ENCODE measurements at places on chromosomes 1 and 21.

- H3K36me3 ChIP-seq, result no peaks in the 10 kb centered on the region
- no peaks in the 10 kb centered on the region for H3K4me1 ChIP-seq
- no peak overlapping the region for H3K27ac ChIP-seq
- peak; percentile 41 for DNase-seq
Observed at GRCh38 chr1:81760477-81761097, 40.1 kb upstream of the ADGRL2 start.

DNA sequence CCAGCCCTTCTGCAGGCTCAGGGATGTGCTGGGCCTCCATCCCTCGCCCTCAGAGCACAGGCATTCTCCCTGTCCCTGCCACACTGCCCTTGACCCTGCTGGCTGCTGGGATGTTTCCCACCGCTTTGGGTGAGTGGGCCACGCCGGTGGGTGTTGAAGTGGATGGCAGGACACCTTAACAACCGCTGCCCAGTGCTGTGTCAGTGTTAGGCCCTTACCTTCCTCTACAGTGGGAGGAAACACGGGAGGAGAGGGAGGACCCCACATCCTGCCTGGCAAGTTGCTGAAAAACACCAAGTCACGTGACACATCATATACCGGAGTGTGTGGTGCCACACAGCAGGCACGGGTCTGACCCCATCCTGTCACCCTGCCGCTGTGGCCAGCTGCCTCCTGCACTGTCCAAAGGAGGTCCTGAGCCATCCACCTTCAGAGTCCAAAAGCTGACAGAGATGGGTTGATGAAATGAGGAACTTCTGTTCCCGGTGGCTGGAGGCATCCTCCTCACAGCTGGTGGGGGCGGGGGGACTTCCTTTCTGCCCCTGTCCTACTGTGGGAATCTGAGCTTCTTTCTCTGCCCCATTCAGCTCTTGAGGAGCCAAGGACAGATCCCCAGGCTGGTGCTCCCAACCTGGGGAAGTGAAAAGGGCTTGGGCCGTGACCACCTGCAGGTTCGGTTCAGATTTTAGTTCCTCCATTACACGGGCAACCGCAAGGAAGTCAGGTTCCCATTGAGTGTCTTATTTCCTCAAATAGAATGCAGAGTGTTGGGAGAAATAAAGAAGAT is 3.2 kb upstream of the THEMIS2 start:
- no peak overlapping the region for H3K27ac ChIP-seq
- no peak overlapping the region for H3K4me3 ChIP-seq
- DNase-seq, result no peak
- no peaks in the 10 kb centered on the region for H3K36me3 ChIP-seq
- H3K27me3 ChIP-seq, result no peaks in the 10 kb centered on the region
- peaks cover 24% of the 10 kb centered on the region for H3K4me1 ChIP-seq

DNA sequence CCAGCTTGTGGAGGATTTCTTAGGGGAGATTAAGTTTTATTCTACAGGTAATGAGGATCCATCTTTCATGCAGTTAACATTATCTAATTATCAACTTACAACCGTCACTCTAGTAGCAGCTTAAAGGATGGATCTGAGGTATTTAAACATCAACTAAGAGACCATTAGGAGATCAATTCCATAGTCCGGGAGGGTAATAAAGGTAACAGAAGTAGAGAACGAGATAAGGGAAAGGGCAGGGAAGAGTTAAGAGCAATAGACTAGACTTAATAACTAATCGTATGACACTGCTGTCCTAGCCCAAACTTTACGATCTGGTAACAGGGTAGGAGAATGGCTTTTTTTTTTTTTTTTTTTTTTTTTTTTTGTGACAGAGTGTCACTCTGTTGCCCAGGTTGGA is 19.5 kb upstream of the CCDC17 start:
- H3K4me1 ChIP-seq, result no peaks in the 10 kb centered on the region
- H3K36me3 ChIP-seq, result peaks cover 32% of the 10 kb centered on the region
- no peak overlapping the region for H3K27ac ChIP-seq
- H3K27me3 ChIP-seq, result no peaks in the 10 kb centered on the region

- peak; percentile 9 for DNase-seq
- no peak overlapping the region for H3K27ac ChIP-seq
- peaks cover 22% of the 10 kb centered on the region for H3K27me3 ChIP-seq
- H3K4me1 ChIP-seq, result no peaks in the 10 kb centered on the region
- H3K4me3 ChIP-seq, result no peak overlapping the region
- no peaks in the 10 kb centered on the region for H3K36me3 ChIP-seq
Observed at GRCh38 chr1:223670458-223671159, 5.1 kb upstream of the CAPN8 start.

DNA sequence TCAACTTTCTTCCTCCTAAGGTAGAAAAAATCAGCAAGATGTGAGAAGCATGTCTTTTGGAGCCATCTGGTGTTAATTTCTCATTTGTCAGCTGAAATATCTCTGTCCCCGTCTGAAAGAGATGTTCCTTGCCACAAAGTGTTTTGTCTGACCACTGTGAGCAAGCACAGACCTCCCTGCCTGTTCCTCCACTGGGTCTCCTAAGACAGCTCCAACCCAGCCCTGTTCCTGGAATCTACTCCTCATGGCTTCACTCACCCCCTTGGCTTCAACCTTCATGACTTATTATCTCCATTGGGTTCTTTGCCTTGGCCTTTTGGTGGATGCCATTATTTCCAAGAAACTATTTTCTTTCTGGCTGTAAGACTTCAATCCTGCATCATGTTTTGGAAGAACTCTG is 65.7 kb upstream of the CACHD1 start:
- H3K36me3 ChIP-seq, result no peaks in the 10 kb centered on the region
- H3K27ac ChIP-seq, result no peak overlapping the region
- no peaks in the 10 kb centered on the region for H3K4me1 ChIP-seq
- H3K4me3 ChIP-seq, result no peak overlapping the region
- H3K27me3 ChIP-seq, result peaks cover 8% of the 10 kb centered on the region

GRCh38 chr1:184801503-184801902 is 46.8 kb upstream of the EDEM3 start:
- no peaks in the 10 kb centered on the region for H3K27me3 ChIP-seq
- peak; percentile 11 for DNase-seq

DNA sequence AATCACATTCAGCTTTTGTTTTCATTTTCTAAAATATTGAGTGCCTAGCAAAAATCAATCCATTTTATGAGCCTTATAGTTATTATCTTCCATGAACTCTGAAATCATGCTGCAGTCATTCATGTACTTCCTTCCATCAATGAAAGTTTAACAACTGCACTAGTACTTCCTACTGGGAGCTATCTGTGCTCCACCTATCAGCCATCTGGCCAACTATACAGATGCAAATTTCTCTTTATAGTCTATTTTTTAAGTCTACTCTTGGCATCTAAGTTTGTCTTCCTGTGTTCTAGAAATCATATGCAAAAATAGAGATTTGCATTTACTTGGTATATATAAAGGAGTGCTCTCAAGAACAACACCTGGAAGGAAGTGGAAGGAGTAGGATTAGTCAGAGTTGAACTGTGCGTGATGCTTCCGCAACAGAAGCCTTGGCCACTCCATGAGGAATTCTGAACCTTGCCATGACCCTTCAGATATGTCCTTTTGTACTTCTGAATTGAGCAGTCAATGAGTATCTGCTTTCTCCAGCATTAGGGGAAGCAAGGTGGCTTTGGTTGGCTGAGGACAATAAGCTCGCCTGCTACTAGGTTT is 403.2 kb upstream of the ADAMTS5 start:
- no peak for DNase-seq
- H3K4me1 ChIP-seq, result peaks cover 2% of the 10 kb centered on the region
- H3K27ac ChIP-seq, result no peak overlapping the region
- no peak overlapping the region for H3K4me3 ChIP-seq
- H3K27me3 ChIP-seq, result no peaks in the 10 kb centered on the region

GRCh38 chr1:237834461-237834860 is 56.3 kb downstream of the ZP4 start:
- H3K27ac ChIP-seq, result peak overlapping the region; percentile 27
- no peaks in the 10 kb centered on the region for H3K36me3 ChIP-seq
- H3K27me3 ChIP-seq, result no peaks in the 10 kb centered on the region
- H3K4me1 ChIP-seq, result no peaks in the 10 kb centered on the region
- DNase-seq, result no peak

DNA sequence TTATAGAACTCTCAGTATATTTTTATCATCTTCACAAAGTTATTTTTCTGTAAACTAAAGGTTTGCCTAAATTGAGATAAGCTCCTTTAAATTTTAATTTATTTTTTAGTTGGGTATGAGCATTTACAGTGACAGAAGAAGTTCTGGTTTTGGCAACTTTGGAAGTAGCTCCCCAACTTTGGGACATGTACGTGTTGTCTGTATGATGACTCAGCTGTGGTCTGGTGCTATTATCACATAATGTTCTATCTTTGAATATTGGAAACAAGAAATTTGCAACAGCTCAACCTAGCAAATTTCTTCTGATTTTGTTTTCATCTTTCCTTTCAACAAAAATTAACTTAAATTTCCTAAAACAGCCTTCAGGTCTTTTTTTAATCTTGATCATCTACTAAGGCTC is 46.6 kb upstream of the C1orf105 start:
- H3K4me1 ChIP-seq, result no peaks in the 10 kb centered on the region
- H3K27ac ChIP-seq, result no peak overlapping the region
- no peaks in the 10 kb centered on the region for H3K27me3 ChIP-seq
- DNase-seq, result peak; percentile 30
- H3K4me3 ChIP-seq, result no peak overlapping the region

DNA sequence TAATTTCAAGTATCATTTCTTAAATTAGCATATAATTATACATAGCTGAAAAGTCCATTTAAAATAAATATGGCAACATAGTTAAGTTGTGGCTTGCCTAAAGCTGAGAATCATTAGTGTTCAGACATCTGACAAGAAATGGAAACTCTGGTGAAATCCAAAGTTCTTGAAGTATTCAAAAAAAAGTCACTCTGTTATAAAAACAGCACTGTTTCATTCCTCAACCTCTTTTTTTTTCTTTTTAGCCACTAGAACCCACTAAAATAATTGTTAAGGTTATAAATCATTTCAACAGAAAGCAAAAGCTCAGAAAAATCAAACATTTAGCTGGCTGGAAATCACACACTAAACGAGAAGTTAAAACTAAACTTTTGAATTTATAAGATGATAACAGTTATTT is 476.7 kb downstream of the LTN1 start:
- no peaks in the 10 kb centered on the region for H3K27me3 ChIP-seq
- H3K27ac ChIP-seq, result no peak overlapping the region
- no peaks in the 10 kb centered on the region for H3K4me1 ChIP-seq

DNA sequence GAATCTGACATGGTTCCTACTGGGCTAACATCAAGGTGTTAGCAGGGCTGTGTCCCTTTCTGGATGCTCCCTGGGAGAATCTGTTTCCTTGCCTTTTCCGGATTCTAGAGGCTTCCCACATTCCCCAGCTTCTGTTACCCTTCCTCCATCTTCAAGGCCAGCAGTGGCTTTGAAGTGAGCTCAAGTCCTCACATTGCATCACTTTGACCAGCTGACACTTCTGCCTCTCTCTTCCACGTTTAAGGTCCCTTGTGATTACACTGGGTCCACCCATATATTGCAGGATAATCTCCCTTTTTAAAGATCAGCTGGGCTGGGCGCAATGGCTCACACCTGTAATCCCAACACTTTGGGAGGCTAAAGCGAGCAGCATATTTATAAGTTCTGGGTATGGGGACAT is 33.1 kb downstream of the CNST start:
- no peaks in the 10 kb centered on the region for H3K4me1 ChIP-seq
- DNase-seq, result no peak
- H3K4me3 ChIP-seq, result no peak overlapping the region

GRCh38 chr1:58063095-58063494 is 483.4 kb downstream of the OMA1 start:
- no peak overlapping the region for H3K4me3 ChIP-seq
- H3K27ac ChIP-seq, result no peak overlapping the region
- DNase-seq, result no peak
- H3K27me3 ChIP-seq, result no peaks in the 10 kb centered on the region

- no peak for DNase-seq
- no peaks in the 10 kb centered on the region for H3K27me3 ChIP-seq
- no peaks in the 10 kb centered on the region for H3K4me1 ChIP-seq
- no peak overlapping the region for H3K4me3 ChIP-seq
- no peaks in the 10 kb centered on the region for H3K36me3 ChIP-seq
- no peak overlapping the region for H3K27ac ChIP-seq
Observed at GRCh38 chr1:24126018-24126671, 14.2 kb upstream of the MYOM3 start.

GRCh38 chr1:198141668-198142351 is 15.0 kb upstream of the NEK7 start:
- no peak for DNase-seq
- H3K4me1 ChIP-seq, result no peaks in the 10 kb centered on the region
- H3K4me3 ChIP-seq, result no peak overlapping the region
- no peak overlapping the region for H3K27ac ChIP-seq

- no peak overlapping the region for H3K4me3 ChIP-seq
- peaks cover 37% of the 10 kb centered on the region for H3K27me3 ChIP-seq
- no peaks in the 10 kb centered on the region for H3K36me3 ChIP-seq
- DNase-seq, result no peak
Observed at GRCh38 chr21:44375281-44375651, 21.8 kb downstream of the TRPM2 start.

DNA sequence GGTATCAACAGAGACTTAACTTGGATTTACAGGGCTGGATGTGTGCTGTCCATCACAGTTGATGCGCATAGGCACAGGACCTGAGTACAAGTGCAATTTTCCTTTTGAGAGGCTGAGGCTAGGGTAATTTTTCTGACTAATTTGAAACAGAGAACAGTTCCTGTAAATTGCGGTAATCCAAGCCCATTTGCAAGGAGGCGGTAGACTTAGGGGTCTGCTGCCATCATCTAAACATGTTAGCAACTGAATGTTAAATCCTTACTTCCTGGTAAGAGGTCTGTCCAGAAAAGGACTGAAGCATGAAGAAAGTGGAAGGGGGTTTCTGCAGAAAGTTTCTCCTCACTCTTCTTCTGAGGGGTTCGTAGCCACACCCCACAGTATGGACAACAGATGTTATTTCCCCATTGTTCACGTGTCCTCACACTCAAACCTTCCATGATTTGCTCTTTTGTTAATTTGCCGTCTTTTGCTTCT is 23.7 kb upstream of the C1orf198 start:
- no peak overlapping the region for H3K4me3 ChIP-seq
- H3K4me1 ChIP-seq, result no peaks in the 10 kb centered on the region
- H3K27me3 ChIP-seq, result no peaks in the 10 kb centered on the region
- DNase-seq, result no peak

DNA sequence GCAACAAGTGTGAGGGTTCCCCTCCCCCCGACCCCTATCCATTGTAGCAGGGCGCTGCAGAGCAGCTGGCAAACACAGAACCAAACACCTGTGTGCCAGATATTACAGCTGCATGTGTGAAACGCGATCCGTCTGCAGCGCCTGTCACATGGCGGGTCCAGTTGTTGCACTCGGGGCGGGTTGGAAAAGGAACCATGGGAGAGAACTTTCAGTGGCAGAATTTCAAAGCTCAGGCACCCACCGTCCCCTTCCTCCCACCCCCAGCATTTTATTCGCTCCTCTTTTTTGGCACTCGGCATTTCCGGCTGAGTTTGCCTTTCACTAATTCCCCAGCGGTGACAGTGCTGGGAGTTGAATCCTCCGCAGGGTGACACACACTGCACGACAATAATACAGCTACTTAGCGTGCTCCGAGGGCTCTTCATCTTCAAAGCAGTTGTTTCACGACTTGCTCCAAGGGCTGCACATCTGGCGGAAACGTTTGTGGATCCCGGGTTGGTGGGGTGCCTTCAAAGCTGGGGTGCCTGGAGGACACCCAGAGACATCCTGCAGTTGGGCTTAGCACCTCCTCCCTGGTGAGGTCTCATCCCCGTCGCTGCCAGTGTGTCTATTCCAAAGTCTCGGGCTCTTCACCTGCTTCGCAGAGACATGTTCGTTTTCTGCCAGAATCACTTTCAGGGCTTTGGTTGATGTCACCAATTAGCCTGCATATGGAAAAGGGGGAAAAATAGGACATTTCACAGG is 180.7 kb downstream of the ZBTB18 start:
- no peaks in the 10 kb centered on the region for H3K36me3 ChIP-seq
- no peaks in the 10 kb centered on the region for H3K27me3 ChIP-seq
- no peak overlapping the region for H3K27ac ChIP-seq
- no peak for DNase-seq
- peaks cover 6% of the 10 kb centered on the region for H3K4me1 ChIP-seq
- H3K4me3 ChIP-seq, result peak overlapping the region; percentile 68

All from mesenchymal stem cell (in vitro differentiated cells and primary cell).